ENCODE measurements at places on chromosomes 12 and 14. TPM values are rescaled to one million over a fixed set of nuclear protein-coding genes. Genes with fewer than 3 reads are reported as not detected.

FAIM2 gene
- polyA plus RNA-seq = 0.73 TPM

DNA sequence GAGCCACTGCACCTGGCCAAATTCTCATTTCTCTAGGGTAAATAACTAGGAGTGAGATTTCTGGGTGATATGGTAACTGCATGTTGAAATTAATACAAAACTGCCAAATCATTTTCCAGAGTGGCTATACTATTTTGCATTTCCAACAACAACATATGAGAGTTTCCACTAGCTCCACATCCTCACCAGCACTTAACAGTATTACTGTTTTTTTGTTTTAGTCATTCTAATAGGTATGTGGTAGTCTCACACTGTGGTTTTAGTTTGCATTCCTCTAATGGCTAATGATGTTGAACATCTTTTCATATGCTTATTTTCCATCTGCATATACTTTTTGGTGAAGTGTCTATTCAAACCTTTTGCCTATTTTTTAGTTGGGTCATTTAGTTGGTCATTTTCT is 5.8 kb upstream of the ZFP36L1 start:
- DNase-seq = no peak

DNA sequence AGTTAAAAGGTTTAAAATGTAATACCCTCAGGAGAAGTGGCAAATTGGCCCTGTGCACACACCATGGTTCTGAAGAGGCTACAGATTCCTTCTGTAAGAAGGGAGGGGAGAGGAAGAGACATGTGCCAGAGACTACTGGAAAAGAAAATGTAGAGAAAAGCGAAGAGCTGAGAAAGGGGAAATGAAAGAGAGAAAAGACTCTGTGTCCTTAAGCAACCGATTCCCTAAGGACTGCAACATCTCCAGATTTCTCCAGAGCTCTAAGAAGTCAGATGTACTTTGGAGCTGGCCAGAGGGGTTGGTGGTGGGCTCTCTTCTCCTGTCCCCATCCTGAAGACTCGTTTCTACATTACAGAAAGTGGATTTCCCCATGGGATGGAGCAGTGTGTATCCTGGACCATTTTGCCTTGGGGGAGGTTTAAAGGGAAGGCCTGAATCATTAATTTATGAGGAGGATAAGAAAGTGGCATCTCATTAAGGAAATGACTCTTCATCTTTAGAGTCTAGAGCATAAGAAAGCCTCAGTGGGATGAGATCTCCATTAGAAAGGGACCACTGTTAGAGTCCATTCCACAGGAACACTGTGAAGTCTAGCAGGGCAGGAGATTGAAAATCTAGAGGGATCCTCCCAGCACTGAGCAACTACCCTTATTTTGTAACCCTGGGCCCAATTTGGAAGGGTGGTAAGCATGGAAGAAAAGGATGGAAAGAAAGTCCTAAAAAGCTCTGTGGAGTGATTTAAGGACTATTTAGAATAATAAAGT is 45.5 kb upstream of the FUT8 start:
- no peak for DNase-seq

SRRM4 gene
- 0.40 TPM for polyA plus RNA-seq

ITGA7 gene
- 10.3 TPM for polyA plus RNA-seq

DNA sequence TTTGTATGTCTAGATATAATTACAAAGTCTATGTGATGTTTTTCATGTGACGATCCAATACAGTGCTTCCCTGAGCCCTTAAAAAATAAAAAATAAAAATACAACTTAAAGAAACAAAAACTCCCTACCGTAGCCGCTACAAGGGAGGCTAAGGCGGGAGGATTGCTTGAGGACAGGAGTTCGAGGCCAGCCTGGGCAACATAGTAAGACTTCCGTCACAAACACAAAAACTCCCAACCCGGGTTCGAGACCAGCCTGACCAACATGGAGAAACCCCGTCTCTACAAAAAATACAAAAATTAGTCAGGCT is 669 bp upstream of the CDKN3 start:
- DNase-seq = peak; percentile 34

KLRC2 gene
- polyA plus RNA-seq = 0.38 TPM

DNA sequence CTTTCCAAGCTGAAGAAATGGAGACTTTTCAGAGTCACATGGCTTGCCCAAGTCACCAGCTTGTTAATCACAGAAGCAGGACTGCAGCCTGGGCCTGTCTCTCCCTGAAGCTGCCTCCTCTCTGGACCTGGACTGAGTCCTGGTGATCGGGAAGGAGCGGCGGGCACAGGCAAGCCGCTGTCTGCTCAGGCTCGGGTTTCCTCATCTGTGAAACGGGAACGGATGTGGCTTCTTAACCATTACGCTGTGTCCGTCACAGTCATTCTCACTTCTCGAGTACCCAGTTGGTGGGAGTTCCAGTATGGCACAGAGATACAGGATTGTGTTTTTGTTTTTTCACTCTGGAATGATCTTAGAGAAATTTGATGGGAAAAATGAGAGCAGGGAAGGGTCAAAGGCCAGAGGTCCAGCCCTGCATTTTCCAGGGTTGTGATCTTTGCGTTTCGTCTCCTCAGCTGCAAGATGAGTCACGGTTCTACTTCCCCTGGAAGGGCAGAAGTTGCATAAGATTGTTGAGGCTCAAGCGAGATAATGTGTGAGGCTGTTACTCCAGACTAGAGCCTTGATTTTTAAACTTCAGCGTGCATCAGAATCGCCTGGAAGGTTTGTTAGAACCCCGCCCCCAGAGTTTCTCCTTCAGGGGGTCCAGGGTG is 7.6 kb upstream of the LRTM2 start:
- no peak for DNase-seq

NTF3 gene
- polyA plus RNA-seq = 3.4 TPM

- DNase-seq = no peak
Measured at GRCh38 chr12:76611533-76611932, 52.0 kb upstream of the OSBPL8 start.

DNA sequence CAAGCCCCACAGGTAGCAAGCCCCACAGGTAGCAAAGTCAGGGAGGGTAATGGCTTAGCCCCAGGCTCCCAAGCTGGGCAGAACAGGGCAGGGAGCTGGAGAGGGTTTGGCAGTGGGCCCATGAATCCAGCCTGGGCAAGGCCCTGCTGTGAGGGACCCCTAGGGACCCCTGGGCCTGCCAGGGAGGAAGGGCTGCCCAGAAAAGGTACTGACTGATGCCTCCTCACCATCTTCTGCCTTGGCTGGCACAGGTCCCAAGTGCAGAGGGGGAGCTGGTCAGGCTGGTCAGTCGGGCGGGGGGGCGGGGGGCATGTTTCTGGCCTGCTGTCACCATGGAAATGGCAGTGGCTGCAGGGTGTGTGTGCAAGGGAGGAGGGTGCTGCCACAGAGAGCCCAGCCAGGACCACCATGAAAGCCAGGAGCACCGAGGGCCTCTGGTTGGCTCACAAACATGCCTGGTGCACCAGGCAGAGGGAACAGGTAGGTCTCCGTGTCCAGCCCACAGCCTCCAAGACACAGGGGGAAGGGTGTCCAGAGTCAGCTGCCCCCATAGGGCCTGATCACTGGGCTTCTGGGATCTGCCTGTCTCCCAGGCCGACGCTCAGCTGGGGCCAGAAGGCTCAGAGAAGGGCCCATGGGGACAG is 1.5 kb upstream of the CRIP2 start:
- DNase-seq = peak; percentile 51

GRCh38 chr12:77940011-77940423 is 109.3 kb downstream of the NAV3 start:
- DNase-seq = no peak

DNA sequence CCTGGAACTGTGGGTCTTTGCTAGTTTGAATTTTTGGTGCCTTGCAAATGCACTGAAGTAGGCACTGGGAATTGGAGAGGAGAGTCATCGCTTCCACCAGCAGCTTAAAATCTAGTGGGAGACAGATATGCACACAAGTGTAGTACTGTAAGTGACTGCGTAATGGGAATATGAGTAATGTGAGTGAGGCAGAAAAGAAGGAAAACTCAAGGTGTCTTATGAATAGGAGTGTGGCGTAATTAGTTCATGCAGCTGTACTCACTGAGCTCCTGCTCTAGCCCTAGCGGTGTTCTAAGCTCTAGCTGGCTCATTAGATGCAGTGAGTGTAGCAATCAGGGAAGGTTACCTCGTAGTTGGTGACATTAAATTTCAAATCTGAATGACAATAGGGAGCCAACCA is 2.8 kb downstream of the TCP11L2 start:
- no peak for DNase-seq

DNA sequence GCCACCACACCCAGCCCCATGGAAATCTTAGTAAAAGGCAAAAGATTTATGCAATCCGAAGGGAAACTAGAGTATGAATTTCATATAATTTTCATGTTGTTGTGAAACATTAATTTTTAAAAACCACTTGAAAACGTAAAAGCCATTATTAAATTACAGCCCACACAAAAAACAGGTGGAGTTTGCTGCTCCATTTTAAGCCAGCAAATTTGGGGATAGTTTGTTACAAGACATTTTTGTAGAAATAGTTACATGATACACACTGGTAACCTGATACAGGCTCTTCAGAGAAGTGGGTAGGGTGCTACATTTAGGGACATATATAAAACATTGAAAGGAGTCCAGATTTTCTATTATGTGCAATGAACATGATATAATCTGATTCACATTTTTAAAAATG is 17.6 kb downstream of the GNPTAB start:
- no peak for DNase-seq

GRCh38 chr12:12010277-12011039 is 60.3 kb upstream of the BCL2L14 start:
- DNase-seq = no peak

DNA sequence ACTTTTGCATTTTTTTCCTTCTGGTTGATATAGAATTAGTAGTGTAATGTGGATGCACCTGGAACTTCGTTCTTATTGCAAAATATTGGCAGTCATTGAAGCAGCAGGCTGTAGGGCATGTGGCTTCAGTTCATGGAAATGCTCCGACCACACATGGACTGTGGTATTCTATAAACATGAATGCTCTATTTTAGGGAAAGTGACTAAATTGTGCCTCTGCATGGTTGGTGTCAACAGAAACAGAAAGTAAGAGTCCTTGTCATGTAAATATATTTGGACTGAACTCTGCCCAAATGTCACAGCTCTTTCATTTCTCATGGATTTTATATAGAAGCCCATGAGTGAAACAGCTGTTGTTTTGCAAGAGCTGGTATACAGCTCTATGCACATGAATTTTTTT is 917.0 kb downstream of the LRFN5 start:
- DNase-seq = peak; percentile 39

- DNase-seq = no peak
Measured at GRCh38 chr12:65860600-65860999, 36.3 kb downstream of the HMGA2 start.

TC2N gene
- polyA plus RNA-seq = 23.8 TPM

- DNase-seq = no peak
Measured at GRCh38 chr14:102565959-102566358, 26.5 kb upstream of the RCOR1 start.
